Neural crest cell (in vitro differentiated cells): ENCODE measurements at places on chromosomes 1 and 21.

DNA sequence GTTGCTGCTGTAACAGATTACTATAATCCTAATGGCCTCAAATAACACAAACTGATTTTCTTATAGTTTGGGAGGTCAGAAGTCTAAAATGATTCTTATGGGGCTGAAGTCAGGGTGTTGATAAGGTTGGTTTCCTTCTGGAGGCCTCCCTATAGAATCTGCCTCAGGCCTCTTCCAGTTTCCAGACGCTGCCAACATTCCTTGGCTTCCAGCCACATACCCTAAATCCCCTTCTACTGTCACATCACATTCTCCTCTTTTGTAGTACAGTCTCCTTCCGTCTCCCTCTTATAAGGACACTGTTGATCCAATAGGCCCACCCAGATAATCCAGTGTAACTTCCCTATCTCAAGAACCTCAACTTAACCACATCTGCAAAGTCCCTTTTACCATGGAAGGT, 145.3 kb upstream of the NCAM2 start:
- no peak for DNase-seq
- H3K36me3 ChIP-seq: peaks cover 2% of the 10 kb centered on the region
- no peak overlapping the region for H3K4me3 ChIP-seq
- H3K27ac ChIP-seq: no peak overlapping the region
- H3K27me3 ChIP-seq: no peaks in the 10 kb centered on the region

- H3K27me3 ChIP-seq: no peaks in the 10 kb centered on the region
- H3K36me3 ChIP-seq: no peaks in the 10 kb centered on the region
- no peak for DNase-seq
- H3K4me3 ChIP-seq: no peak overlapping the region
- no peak overlapping the region for H3K27ac ChIP-seq
These were observed 9.0 kb downstream of the TRAF5 start for GRCh38 chr1:211335522-211336157.

- H3K27ac ChIP-seq: no peak overlapping the region
- no peaks in the 10 kb centered on the region for H3K27me3 ChIP-seq
- no peak for DNase-seq
- no peaks in the 10 kb centered on the region for H3K36me3 ChIP-seq
These were observed 314.8 kb upstream of the C1orf87 start for GRCh38 chr1:60388092-60388987.

GRCh38 chr1:243322326-243322725, 66.5 kb downstream of the SDCCAG8 start:
- DNase-seq: no peak
- H3K27me3 ChIP-seq: no peaks in the 10 kb centered on the region
- peaks cover 15% of the 10 kb centered on the region for H3K36me3 ChIP-seq
- no peak overlapping the region for H3K4me3 ChIP-seq
- H3K4me1 ChIP-seq: peaks cover 15% of the 10 kb centered on the region
- no peak overlapping the region for H3K27ac ChIP-seq

- H3K4me1 ChIP-seq: no peaks in the 10 kb centered on the region
- H3K27ac ChIP-seq: no peak overlapping the region
- DNase-seq: no peak
These were observed 38.6 kb upstream of the EPS8L3 start for GRCh38 chr1:109802136-109802900.

GRCh38 chr1:61581251-61581650, 143.7 kb downstream of the TM2D1 start:
- DNase-seq: no peak
- H3K36me3 ChIP-seq: no peaks in the 10 kb centered on the region
- no peak overlapping the region for H3K27ac ChIP-seq
- no peaks in the 10 kb centered on the region for H3K4me1 ChIP-seq

- no peaks in the 10 kb centered on the region for H3K27me3 ChIP-seq
- H3K27ac ChIP-seq: no peak overlapping the region
- no peak for DNase-seq
- no peaks in the 10 kb centered on the region for H3K4me1 ChIP-seq
- no peaks in the 10 kb centered on the region for H3K36me3 ChIP-seq
These were observed 44.1 kb downstream of the ALPL start for GRCh38 chr1:21553116-21553926.

DNA sequence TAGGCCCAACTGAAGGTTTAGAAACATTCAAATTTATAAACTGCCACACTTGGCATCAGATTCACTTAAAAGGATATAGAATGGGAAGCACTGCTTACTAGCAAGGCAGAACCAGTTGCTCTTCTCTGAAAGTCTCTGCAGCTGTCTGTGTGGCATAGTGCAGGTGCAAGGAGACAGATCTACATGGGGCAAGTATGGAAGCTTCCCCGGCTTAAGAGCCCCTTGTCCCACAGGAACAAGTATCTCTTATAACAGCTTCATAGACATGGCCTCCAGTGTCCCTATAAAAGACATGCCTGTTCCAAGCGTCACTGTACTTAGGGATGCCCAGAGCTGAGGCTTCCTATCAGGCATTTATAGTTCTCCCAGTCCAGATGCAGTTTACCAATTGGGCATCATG, 26.5 kb downstream of the ZBTB8B start:
- peaks cover 17% of the 10 kb centered on the region for H3K4me1 ChIP-seq
- no peaks in the 10 kb centered on the region for H3K36me3 ChIP-seq
- no peaks in the 10 kb centered on the region for H3K27me3 ChIP-seq
- DNase-seq: no peak

DNA sequence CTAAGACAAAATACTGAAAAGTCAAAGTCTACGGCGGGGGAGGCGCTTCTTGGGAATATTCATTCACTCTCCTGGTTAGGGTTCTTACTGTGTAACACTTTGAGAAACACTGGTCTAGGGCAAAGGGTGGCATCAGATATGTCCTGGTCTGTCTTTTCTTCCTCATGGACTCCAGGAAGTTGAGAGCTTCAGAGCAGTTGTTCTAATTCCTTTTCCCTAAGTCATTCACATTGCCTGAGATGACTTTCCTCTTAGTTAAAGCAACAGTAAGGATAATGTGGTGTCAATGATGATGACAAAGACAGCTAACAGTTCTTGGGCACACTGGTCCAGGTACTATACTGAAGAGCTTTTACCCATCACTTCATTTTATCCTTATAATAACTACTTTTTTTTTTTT, 27.0 kb downstream of the FGGY start:
- peaks cover 21% of the 10 kb centered on the region for H3K4me1 ChIP-seq
- H3K4me3 ChIP-seq: no peak overlapping the region
- peaks cover 9% of the 10 kb centered on the region for H3K36me3 ChIP-seq
- H3K27ac ChIP-seq: no peak overlapping the region

GRCh38 chr1:178055779-178056471, 38.0 kb upstream of the RASAL2 start:
- peak overlapping the region; percentile 23 for H3K27ac ChIP-seq
- no peak overlapping the region for H3K4me3 ChIP-seq
- DNase-seq: no peak
- peaks cover 44% of the 10 kb centered on the region for H3K4me1 ChIP-seq
- no peaks in the 10 kb centered on the region for H3K27me3 ChIP-seq

DNA sequence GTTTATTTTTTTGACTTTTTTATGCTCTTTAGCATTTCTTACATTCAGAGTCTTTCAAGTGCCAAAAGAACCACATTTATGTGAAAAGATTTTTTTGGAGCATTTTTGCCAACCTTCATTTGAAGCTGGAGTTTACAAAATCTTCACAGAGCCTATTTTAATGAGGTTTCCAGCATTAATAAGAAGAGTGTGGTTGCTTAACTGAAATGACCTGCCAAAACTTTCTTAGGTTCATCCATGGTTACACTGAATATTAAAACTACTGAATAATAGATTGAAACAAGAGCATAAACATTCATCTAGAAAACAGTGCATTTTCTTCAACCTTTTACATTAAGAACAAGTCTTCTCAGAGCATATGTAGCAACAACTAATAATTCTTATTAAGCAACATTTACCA, 672.3 kb upstream of the CXADR start:
- H3K36me3 ChIP-seq: no peaks in the 10 kb centered on the region
- DNase-seq: no peak
- no peaks in the 10 kb centered on the region for H3K27me3 ChIP-seq
- no peak overlapping the region for H3K27ac ChIP-seq
- peaks cover 7% of the 10 kb centered on the region for H3K4me1 ChIP-seq

- no peaks in the 10 kb centered on the region for H3K36me3 ChIP-seq
- H3K4me3 ChIP-seq: no peak overlapping the region
- H3K4me1 ChIP-seq: peaks cover 13% of the 10 kb centered on the region
- no peak overlapping the region for H3K27ac ChIP-seq
- no peak for DNase-seq
These were observed 81.0 kb downstream of the CNIH3 start for GRCh38 chr1:224696891-224697765.

DNA sequence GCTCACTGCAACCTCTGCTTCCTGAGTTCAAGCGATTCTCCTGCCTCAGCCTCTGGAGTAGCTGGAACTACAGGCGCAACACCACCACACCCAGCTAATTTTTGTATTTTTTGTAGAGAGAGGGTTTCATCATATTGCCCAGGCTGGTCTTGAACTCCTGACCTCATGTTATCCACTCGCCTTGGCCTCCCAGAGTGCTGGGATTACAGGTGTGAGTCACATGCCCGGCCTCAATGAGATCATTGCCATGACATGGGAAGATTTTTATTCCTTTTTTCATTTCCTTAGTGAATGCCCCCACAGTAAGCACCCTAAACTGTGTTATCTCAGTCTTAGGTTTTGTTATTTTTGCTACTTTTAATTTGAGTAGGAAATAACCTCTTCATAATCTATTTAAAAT, 977.9 kb downstream of the BRINP3 start:
- no peaks in the 10 kb centered on the region for H3K27me3 ChIP-seq
- DNase-seq: no peak
- no peak overlapping the region for H3K27ac ChIP-seq

DNA sequence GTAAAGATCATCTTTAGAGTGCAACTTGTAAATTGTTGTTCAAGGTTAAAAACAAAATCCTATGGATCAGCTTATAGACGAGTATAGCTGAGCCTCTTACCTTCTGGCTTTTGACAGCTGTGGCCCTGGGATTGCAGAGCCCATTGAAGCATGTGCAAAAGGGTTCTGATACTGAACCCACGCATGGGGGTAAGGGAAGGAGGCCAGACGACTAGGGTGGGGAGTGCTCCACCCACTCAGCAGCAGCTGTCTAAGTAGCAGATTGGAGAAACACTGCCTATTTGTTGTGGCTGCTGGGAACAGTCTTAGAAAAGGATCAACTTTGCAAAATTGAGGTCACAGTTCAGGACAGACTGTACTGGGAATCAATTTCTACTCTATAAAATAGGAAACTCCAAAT, 16.1 kb downstream of the CD101 start:
- no peak overlapping the region for H3K4me3 ChIP-seq
- H3K4me1 ChIP-seq: peaks cover 8% of the 10 kb centered on the region
- no peaks in the 10 kb centered on the region for H3K27me3 ChIP-seq
- DNase-seq: no peak
- no peak overlapping the region for H3K27ac ChIP-seq
